ENCODE measurements at places on chromosomes 2 and 18. TPM values are rescaled to one million over a fixed set of nuclear protein-coding genes. Genes with fewer than 3 reads are reported as not detected.

DNA sequence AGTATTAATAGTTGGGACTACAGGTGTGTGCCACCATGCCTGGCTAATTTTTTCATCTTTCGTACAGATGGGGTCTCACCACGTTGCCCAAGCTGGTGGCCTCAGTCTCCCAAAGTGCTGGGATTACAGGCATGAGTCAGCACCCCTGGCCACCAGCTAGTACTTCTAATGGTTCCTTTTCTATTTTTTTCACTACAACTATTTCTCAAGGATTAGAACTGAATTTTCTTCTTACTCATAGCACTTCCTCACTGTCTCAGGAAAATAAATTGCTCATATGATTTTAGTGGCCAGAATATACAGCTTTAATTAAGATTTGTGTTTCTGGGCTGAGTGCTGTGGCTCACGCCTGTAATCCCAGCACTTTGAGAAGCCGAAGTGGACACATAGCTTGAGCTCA is 43.2 kb upstream of the SOS1 start:
- no peak overlapping the region for H3K27ac ChIP-seq
- H3K4me1 ChIP-seq: peaks cover 20% of the 10 kb centered on the region
- H3K36me3 ChIP-seq: peaks cover 2% of the 10 kb centered on the region

DNA sequence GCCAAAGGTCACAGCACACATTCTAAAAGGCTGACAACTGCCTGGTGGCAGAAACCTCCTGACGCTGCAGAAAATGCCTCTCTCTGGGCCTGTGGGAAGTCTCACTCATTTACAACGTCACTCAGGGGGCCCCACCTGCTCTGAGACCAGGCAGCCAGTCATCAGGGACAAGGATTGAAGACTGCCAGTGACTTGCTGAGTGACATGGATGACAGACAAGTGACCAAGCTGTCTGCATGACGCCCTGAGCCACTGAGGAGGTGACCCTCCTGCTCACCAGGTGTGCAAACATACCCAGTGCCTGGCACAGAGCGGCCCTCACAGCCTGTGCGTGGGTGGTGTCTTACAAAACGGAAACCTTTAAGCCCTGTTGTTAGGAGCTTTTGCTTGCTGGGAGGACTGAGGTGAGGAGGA is 392.4 kb downstream of the TNS1 start:
- no peak overlapping the region for H3K4me3 ChIP-seq
- no peak overlapping the region for H3K27ac ChIP-seq
- peaks cover 24% of the 10 kb centered on the region for H3K4me1 ChIP-seq
- no peaks in the 10 kb centered on the region for H3K36me3 ChIP-seq

SIX3 gene
- not detected for total RNA-seq

DNA sequence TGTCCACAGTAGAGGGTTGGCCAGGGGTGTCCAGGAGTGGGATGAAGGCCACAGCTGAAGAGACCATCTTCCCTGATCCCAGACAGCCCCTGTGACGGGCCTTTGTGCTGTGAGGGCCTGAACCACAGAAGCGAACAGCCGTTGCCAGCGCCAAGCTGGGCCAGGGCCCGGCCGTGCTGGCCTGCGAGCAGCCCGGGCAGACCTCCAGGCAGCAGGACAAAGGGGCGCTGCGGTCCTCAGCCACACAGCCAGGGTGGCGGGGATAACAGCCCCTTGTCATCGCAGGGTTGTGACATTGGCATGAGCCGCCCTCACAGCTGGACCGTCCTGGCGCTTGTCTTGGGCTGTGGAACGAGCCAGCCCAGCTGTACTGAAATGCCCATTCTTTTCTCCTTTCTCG is 161.1 kb downstream of the FAM210A start:
- H3K27ac ChIP-seq: no peak overlapping the region
- H3K4me3 ChIP-seq: no peak overlapping the region
- no peaks in the 10 kb centered on the region for H3K36me3 ChIP-seq
- no peaks in the 10 kb centered on the region for H3K27me3 ChIP-seq
- H3K4me1 ChIP-seq: peaks cover 49% of the 10 kb centered on the region

GRCh38 chr2:236573066-236573929 is 3.7 kb downstream of the ACKR3 start:
- peak overlapping the region; percentile 87 for H3K4me3 ChIP-seq
- no peak overlapping the region for H3K27ac ChIP-seq
- peaks cover 88% of the 10 kb centered on the region for H3K4me1 ChIP-seq
- peaks cover 7% of the 10 kb centered on the region for H3K36me3 ChIP-seq
- peak; percentile 50 for DNase-seq
- no peaks in the 10 kb centered on the region for H3K27me3 ChIP-seq

GLI2 gene
- 37.0 TPM for total RNA-seq

DNA sequence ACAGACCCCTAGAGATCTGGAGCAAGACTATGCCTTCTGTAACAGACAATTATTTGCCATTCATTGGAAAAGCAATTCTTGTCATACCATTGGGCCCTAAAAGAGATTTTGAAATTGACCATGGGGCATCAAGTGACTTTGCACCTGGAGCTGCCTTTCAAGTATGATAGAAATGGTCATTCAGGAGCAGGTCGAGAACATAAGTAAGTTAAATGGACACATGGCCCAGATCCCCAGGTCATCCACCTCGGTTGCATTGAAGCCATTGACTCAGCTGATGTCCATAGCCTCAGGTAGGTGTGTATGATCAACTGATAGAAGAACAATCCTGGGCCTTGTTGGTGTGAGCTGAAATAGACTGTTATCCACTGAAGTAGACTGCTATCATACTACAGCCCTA is 19.3 kb downstream of the CHCHD5 start:
- no peaks in the 10 kb centered on the region for H3K27me3 ChIP-seq
- peaks cover 17% of the 10 kb centered on the region for H3K4me1 ChIP-seq

- H3K27me3 ChIP-seq: no peaks in the 10 kb centered on the region
- no peak for DNase-seq
- no peak overlapping the region for H3K4me3 ChIP-seq
Measured at GRCh38 chr2:71832844-71833243, 314.8 kb downstream of the CYP26B1 start.

DNA sequence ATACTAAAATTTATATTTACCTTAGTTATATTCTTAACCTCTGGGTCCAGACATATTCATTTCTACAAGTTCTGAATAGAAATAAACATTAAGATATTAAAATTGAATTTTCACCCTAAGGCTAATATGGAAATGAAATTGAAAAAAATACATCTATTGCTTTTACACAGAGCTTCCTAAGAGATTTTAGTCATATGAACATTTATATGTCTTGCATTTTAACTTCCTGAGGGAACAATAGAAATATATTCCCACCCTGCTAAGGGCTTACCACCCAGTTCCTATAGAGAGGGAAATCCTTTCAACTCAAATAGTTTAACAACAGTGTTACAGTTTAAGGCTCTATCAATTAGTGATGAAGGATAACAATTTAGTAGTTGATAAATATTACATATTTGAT is 60.5 kb downstream of the SOCS6 start:
- H3K36me3 ChIP-seq: peaks cover 31% of the 10 kb centered on the region
- DNase-seq: no peak
- H3K27ac ChIP-seq: no peak overlapping the region
- no peak overlapping the region for H3K4me3 ChIP-seq
- H3K27me3 ChIP-seq: no peaks in the 10 kb centered on the region

DNA sequence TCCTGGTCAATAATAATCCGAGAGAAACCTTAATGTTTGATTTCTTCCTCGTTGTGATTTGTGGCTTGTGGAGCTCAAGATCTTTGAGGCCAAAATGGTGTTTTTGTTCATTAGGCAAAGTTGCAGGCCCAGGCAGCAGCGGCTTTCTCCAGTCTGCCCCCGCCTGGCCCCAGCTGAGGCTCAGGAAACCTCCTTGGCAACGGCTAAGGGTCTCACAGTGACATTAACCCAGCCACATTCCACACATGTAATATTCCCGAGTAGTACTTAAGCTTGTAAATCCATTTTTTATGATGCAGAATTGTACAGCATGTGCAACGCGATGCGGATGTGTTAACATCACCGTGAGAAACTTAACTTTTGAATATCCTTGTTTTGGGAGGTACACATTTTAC is 200.1 kb downstream of the BCL11A start:
- H3K4me3 ChIP-seq: no peak overlapping the region
- H3K27me3 ChIP-seq: peaks cover 3% of the 10 kb centered on the region
- no peaks in the 10 kb centered on the region for H3K4me1 ChIP-seq
- H3K36me3 ChIP-seq: no peaks in the 10 kb centered on the region

GRCh38 chr2:128228894-128229293 is 89.8 kb downstream of the HS6ST1 start:
- no peak overlapping the region for H3K4me3 ChIP-seq

GRCh38 chr2:60556175-60556574 is 2.7 kb upstream of the BCL11A start:
- DNase-seq: no peak
- H3K4me3 ChIP-seq: no peak overlapping the region
- peaks cover 38% of the 10 kb centered on the region for H3K27me3 ChIP-seq
- H3K27ac ChIP-seq: no peak overlapping the region
- no peaks in the 10 kb centered on the region for H3K36me3 ChIP-seq

GCC2 gene
- 24.2 TPM for total RNA-seq

CCDC138 gene
- 4.1 TPM for total RNA-seq

DLX2 gene
- 5.7 TPM for total RNA-seq

CYRIA gene
- total RNA-seq: 2.1 TPM

GRCh38 chr2:208245746-208246145 is 9.1 kb downstream of the IDH1 start:
- H3K27me3 ChIP-seq: no peaks in the 10 kb centered on the region
- no peak overlapping the region for H3K27ac ChIP-seq
- H3K4me3 ChIP-seq: no peak overlapping the region

EFHD1 gene
- total RNA-seq: 178 TPM

PSD4 gene
- 5.2 TPM for total RNA-seq

EPC2 gene
- total RNA-seq: 29.3 TPM

TBR1 gene
- total RNA-seq: not detected

DNA sequence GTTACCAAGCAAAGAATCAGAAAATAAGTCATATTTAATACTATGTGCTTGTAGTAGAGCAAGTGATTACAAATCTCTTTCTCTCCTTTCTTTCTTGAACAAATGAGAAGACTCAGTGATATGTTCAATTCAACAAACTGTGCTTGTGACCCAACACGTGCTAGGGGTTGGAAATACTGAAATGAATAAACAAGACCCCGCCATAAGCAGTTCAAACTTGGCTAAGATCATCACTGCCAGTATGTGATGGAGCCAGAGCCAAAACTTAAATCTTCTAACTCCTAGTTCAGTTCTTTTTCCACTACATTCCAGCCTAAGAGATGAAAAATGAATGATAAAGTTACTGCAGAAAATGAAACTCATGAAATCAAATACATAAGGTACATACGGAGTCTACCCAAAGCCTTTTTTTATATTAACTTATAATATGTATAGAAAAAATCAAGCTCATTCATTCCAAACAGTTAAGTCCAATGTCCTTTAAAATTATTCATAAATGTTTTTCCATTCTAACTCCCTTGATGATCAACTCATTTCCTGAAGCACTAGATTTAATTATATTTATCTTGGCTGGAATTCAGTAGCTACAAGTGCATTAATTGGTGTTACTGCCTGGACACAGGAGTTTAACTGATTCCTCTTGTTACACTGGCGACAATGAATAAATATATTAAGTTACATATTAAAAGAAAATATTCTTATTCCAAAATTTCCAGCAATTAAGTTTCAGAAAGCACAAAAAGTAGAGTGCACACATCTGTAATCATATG is 36.0 kb downstream of the GALNT3 start:
- H3K4me1 ChIP-seq: peaks cover 12% of the 10 kb centered on the region
- peaks cover under 1% of the 10 kb centered on the region for H3K36me3 ChIP-seq
- DNase-seq: no peak

- H3K27me3 ChIP-seq: no peaks in the 10 kb centered on the region
- peaks cover 8% of the 10 kb centered on the region for H3K4me1 ChIP-seq
- H3K27ac ChIP-seq: no peak overlapping the region
- no peak overlapping the region for H3K4me3 ChIP-seq
- peaks cover 18% of the 10 kb centered on the region for H3K36me3 ChIP-seq
Measured at GRCh38 chr2:135485441-135485840, 45.6 kb downstream of the ZRANB3 start.

- H3K27me3 ChIP-seq: no peaks in the 10 kb centered on the region
- H3K4me1 ChIP-seq: no peaks in the 10 kb centered on the region
- H3K36me3 ChIP-seq: no peaks in the 10 kb centered on the region
- no peak overlapping the region for H3K4me3 ChIP-seq
- no peak overlapping the region for H3K27ac ChIP-seq
- no peak for DNase-seq
Measured at GRCh38 chr2:7665880-7666279, 748.7 kb downstream of the RNF144A start.

DNA sequence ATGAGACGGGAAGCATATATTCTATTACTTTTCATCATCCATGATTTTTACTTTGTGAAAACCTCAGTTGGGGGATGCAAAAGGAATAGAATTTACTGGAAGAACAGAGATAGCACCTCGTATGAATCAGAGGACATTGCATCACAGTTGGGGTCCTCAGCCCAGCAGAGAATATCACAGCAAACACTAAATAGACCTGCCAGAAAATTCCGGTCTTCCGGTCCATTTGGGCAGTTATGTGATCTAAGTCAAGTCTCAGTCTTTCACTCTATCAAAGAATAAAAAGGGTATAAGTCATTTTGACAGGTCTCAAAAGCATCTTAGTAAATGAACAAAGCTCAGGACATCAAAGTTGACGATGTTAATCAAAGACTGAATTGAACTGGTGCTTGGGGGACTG is 1100.6 kb downstream of the DPP10 start:
- H3K4me1 ChIP-seq: no peaks in the 10 kb centered on the region
- H3K27ac ChIP-seq: no peak overlapping the region
- no peaks in the 10 kb centered on the region for H3K36me3 ChIP-seq
- H3K4me3 ChIP-seq: no peak overlapping the region

- H3K27ac ChIP-seq: no peak overlapping the region
Measured at GRCh38 chr2:238884812-238885408, 37.0 kb downstream of the TWIST2 start.

CCDC74A gene
- total RNA-seq: 3.0 TPM

GRCh38 chr2:138276339-138276738 is 225.2 kb upstream of the SPOPL start:
- H3K36me3 ChIP-seq: no peaks in the 10 kb centered on the region
- H3K27me3 ChIP-seq: peaks cover 1% of the 10 kb centered on the region
- H3K4me1 ChIP-seq: peaks cover 32% of the 10 kb centered on the region
- no peak overlapping the region for H3K27ac ChIP-seq
- DNase-seq: no peak
- H3K4me3 ChIP-seq: no peak overlapping the region

PRKAG3 gene
- total RNA-seq: not detected

DNA sequence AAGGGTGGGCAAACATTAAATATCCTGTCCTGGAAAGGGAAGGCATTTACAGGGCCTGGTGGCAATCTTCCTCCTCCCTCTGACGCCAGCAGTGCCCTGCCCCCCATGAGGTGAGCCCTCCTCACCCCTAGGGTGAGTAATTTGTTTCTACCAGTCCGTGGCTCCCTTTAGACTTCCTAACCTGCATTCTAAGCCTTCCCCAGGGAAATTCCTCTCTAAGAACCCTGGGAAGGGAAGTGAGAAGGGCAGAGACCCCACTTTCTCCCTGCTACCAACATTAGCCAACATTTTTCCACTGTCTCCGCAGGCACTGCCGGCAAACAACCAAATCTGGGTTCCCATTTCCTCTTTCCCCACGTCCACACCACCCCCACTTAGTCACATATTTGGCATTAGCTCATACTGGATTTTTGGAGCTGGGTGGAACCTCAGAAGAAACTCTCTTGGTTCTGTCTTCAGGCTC is 69.3 kb downstream of the NRP2 start:
- H3K4me3 ChIP-seq: no peak overlapping the region
- peaks cover 19% of the 10 kb centered on the region for H3K36me3 ChIP-seq

Data from chondrocyte (in vitro differentiated cells).